ENCODE measurements at places on chromosomes 3 and 15.

- peak; percentile 68 for DNase-seq
These were observed 39.5 kb upstream of the TPRG1 start for GRCh38 chr3:189132231-189132671.

DNA sequence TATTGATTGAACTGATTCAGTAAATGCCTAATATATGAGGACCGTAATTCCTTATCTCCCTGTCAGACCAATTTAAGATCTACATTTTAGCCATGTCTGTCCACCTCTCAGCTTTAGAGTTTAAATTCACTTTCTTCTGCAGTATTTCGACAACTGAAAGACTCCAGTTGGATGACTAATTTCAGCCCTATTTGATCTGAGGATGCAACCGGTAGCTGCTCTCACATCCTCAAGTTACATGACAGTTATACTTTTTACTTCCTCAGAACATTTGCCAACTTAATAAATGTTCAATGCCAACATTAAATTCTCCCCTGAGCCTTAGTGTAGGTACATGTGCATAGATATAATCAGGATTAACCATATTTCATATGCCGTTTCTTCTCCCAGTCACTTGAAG, 2.5 kb upstream of the HHLA2 start:
- DNase-seq = no peak

- no peak for DNase-seq
These were observed 47.1 kb upstream of the MAPKBP1 start for GRCh38 chr15:41727143-41727542.

DNA sequence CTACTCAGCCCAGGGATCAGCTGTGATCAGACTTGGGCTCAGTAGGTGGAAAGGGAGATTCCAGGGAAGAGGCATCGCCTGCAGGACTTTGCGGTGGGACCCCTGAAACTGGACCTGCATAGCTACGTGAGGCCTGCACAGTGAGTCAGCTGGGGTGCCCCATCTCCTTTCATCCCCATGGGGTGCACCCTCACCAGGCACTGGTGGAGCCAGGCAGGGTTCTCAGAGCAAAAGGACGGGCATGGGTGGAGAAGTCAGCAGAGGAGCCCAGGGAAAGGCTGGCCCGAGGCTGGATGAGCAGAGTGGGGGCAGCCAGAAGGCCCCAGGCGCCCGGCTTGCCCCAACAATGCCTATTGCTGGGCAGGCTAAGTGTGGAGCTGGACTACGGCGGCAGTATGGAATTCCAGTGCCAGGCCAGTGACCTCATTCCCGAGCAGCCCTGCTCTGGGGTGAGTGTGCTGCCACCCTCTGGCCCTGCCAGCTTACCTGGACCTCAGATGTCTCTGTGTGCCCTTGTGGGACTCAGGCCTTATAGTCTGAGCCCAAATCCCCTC, 19.7 kb downstream of the ACAA1 start:
- no peak for DNase-seq

DNA sequence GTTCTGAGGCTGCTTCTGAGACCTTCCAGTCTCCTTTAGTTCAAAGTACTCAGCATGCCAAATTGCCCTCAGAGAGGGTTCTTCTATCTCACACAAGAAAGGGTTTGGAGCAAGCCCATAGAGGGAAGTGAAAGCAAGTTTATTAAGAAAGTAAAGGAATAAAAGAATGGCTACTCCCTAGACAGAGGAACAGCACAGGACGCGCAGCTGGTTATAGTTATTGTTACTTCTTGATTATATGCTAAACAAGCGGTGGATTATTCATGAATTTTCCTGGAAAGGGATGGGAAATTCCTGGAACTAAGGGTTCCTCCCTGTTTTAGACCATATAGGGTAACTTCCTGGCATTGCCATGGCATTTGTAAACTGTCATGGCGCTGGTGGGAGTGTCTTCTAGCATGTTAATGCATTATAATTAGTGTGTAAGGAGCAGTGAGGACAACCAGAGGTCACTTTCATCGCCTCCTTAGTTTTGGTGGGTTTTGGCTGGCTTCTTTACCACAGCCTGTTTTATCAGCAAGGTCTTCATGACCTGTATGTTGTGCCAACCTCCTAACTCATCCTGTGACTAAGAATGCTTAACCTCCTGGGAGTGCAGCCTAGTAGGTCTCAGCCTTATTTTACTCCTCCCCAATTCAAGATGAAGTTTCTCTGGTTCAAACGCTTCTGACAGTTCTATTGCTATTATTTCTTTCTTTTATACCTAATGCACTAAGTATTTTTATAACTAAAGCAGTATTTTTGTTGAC, 26.3 kb downstream of the SCN11A start:
- no peak for DNase-seq

DNA sequence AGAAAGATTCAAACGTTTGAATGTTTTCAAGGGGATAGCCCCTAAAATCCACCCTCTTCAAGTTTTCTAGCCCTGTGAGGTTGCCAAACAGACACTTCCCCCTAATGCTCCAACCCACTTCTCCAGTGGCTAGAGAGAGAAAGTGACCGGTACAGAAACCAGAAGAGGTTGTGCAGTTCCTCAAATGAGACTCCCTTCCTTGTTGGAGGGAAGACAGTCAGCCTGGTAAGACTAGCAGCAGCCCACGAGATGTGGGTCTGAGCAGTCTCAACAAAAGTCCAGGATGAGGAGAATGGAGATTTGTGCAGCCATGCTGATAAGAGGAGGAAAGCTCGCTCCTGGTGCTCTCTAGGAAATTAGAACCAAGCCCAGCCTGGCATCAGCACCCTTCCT, 222.8 kb upstream of the TPRG1 start:
- DNase-seq = no peak
